ENCODE measurements at places on chromosomes 12 and 14.

- DNase-seq: no peak
Measured at GRCh38 chr12:25705261-25705660, 152.2 kb upstream of the LMNTD1 start.

- no peak for DNase-seq
Measured at GRCh38 chr12:123767613-123768012, 5.5 kb downstream of the DNAH10 start.

DNA sequence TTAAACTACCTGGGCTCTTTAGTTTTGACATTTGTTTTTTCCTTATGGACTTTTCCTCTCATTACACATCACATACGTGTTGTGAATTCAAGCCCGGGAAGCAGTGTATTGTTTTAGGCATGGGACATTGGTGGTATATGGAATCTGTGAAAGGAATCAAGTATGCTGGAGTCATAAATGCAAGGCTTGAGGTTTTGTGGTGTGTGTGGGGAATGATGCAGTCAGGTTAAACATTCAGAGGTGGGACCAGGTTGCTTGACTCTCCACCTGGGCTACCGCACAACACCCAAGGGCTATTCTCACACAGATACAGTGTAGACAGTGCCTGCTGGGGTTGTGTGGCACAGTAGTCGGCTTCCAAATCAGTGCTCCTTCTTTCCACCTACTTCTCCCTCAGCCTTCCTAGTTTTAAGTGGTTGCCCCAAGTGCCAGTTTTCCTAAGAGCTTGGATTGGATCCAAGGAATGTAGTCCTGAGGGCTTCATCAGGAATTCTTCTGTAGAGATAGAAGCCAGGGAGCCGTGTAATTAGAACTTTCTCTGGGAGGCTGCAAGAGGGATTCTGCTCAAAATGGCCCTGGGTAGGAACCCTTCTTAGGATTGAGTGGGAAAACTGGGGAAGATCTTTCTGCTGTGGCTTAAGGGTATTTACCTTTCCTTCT is 243.7 kb downstream of the C12orf75 start:
- no peak for DNase-seq

GRCh38 chr14:51341338-51341737 is 101.3 kb downstream of the TMX1 start:
- DNase-seq: no peak
